ENCODE measurements at places on chromosomes 3 and 15.

DNA sequence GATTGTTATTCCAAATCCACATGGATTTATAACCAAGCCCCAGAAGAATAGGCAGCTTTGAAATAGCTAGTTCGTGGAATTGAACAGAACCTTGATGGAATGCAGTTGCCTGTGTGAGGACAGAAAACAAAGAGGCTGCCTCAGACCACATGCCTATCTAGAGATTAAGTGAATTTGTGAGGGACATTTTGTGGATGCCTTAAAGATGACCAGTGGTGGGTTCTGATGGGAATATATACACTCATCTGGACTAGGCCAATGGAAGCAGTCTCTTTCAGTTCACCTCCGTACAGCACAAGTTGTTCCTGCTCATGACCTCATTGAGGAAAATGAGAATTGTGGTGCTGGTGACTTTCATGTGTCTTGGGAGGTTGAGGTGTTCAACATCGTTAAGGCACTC lies 63.2 kb upstream of the PYDC2 start:
- DNase-seq: no peak
- no peak overlapping the region for H3K4me3 ChIP-seq
- H3K4me1 ChIP-seq: peaks cover 20% of the 10 kb centered on the region
- H3K27ac ChIP-seq: no peak overlapping the region

- no peak for DNase-seq
- H3K36me3 ChIP-seq: no peaks in the 10 kb centered on the region
- H3K4me3 ChIP-seq: no peak overlapping the region
- H3K27ac ChIP-seq: no peak overlapping the region
- no peaks in the 10 kb centered on the region for H3K27me3 ChIP-seq
These were observed 150.7 kb downstream of the TMCO5A start for GRCh38 chr15:38085114-38085513.

- DNase-seq: no peak
- H3K36me3 ChIP-seq: peaks cover 44% of the 10 kb centered on the region
- H3K27me3 ChIP-seq: no peaks in the 10 kb centered on the region
- no peak overlapping the region for H3K4me3 ChIP-seq
These were observed 20.6 kb downstream of the CMTM6 start for GRCh38 chr3:32481791-32482631.

DNA sequence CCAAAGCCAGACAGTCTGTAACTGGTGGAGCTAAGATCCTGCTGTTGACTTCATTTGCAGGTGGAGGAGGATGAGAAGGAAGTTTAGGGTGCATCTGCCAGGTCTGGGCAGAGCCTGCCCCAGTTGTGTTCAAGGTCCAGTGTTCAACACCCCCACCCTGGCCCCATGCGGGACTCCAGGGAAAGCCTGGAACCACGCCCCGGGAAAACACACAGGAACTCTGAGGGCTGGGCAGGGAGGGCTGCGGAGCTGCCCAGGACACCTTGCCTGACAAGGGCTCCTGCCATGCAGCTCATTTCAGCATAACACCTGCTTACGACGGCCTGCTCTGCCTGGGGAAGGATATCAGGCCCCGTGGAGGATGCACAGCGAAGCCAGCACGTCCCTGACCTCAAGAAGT lies 286.3 kb downstream of the XXYLT1 start:
- H3K4me1 ChIP-seq: no peaks in the 10 kb centered on the region
- H3K27ac ChIP-seq: no peak overlapping the region
- peak; percentile 78 for DNase-seq
- H3K36me3 ChIP-seq: peaks cover 4% of the 10 kb centered on the region
- no peak overlapping the region for H3K4me3 ChIP-seq

All from osteocyte (in vitro differentiated cells).